ENCODE measurements at places on chromosomes 7 and 10. TPM values are rescaled to one million over a fixed set of nuclear protein-coding genes. Genes with fewer than 3 reads are reported as not detected.

Gene PRSS2
- total RNA-seq = not detected

Gene LRRTM3
- not detected for total RNA-seq

Gene STEAP4
- total RNA-seq = 5.9 TPM

Gene EVX1
- total RNA-seq = not detected

Gene C10orf62
- not detected for total RNA-seq

Gene ZNRF2
- 7.8 TPM for total RNA-seq
